ENCODE measurements at places on chromosomes 1 and 21.

GRCh38 chr1:28580722-28581530 is 11.1 kb upstream of the RAB42 start:
- peak; percentile 44 for DNase-seq

- DNase-seq = no peak
These were observed 36.2 kb downstream of the GORAB start for GRCh38 chr1:170568197-170568596.

DNA sequence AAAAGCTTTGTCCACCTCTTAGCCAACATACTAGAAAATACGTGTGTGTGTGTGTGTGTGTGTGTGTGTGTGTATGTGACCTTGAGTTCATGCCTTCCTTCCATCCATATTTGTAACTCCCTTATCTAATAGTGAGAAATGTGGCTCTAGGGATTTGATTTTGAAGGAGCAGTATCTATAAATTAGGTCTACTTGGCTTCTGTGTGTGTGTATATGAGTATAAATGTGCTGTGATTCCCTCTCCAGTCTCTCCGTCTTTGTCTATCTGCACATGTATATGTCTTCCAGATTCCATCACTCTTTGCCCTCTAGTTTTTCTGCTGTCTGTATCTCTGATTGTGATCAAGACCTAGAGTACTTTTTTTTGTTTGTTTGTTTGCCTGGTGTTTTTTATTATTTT is 11.9 kb upstream of the NBL1 start:
- DNase-seq = no peak

DNA sequence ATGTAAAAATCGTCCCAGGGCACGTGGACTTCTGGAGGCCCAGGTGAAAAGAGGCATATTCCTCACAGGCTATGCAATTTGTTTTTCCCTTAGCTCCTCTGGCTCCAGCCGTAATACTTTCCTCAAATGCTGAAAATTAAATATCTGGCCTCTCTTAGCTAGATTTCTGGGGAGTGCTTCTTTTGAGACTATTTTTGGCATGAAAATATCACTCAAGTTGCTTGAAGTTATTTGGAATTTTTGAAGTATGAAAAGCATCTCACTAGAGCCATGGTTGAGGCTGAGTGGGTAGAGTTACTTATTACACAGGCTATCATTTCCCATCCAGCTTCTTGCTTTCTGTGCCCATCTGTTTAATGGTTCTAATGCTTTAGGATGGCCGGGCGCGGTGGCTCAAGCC is 59.7 kb downstream of the MYOM3 start:
- DNase-seq = no peak

- no peak for DNase-seq
These were observed 125.5 kb upstream of the CHRM3 start for GRCh38 chr1:239260842-239261241.

- no peak for DNase-seq
These were observed 12.4 kb upstream of the PRPF38B start for GRCh38 chr1:108679586-108680213.

- DNase-seq = no peak
These were observed 38.1 kb upstream of the SCYL3 start for GRCh38 chr1:169931795-169932231.

DNA sequence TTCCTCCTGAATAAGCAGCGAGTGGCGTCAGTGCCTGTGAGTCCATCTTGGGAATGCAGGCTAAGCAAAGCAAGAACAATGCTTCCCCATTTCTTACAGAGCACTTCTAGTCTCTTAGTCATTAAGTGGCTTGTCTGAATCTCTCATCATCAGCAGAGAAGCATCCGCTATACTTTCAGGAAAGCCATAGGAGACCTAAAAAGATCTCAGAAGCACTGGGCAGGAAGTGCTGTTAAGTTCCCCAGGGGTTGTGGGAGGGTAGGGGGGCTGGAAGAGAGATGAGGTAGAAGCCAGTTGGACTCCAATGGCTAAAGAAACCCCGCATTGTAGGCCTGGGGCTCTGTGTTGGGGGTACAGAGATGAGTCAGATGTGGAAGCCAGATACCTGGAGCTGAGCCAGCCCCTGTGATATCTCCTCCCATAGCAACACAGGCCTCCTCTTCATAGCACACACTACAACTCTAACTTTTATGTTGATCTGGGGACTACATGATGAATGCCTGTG is 44.9 kb downstream of the SYT6 start:
- DNase-seq = no peak

DNA sequence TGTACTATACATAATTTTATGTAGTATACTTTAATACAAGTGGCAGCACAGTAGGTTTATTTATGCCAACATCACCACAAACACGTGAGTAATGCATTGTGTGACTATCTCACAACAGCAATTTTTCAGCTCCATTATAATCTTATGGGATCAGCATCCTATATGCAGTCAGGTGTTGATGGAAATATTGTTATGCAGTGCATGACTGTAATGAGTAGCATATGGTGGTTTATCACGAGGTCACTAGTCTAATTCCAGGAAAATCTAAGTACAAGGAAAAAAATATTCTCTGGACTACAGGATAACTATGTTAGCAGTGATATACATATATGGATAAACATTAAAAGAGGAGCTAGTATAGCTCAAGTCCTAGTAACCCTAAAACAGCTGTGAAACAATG is 69.0 kb downstream of the ATP1B1 start:
- no peak for DNase-seq

DNA sequence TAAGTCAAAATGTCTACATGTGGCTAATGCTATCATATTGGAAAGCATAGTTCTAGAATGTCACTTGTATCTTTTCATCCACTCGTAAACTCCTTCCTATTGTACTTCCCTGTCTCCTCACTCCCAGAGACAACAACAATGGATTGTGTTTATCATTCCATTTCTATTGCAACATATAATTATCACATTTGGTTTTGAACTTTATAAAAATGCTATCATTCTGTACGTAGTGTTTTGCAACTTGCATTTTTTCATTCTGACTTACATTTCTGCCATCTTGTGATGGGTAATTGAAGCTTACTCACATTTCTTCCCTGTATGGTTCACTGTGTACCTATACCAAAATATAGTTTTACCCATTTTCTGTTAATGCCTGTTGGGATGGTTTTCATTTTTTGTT is 14.5 kb upstream of the CSF3R start:
- DNase-seq = no peak

DNA sequence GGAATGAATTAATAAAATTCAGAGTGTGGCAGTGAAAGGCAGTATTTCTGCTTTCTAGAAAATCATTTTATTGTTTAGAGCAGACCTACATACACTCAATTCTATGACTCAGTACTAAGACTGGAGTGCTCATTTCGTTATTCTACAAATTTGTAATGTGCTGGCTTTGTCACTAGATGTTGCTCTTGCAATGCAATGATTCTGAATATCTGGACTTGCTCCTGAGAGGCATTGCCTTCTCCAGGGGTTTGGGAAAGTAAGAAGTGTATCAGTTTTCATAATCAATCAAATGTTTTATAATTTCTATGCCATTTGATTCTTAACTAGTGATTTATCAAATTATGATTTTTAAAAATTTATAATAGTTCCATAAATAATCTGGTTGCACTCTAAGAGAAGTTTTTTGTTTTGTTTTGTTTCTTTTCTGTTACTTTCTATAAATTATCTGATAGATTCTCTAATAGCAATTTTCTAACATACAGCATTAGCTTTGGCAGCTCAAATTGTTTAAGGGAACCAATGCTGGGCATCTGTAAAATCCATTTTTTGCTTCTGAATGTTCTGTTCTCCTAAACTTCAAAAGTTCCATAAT is 280.5 kb upstream of the SGIP1 start:
- DNase-seq = no peak

DNA sequence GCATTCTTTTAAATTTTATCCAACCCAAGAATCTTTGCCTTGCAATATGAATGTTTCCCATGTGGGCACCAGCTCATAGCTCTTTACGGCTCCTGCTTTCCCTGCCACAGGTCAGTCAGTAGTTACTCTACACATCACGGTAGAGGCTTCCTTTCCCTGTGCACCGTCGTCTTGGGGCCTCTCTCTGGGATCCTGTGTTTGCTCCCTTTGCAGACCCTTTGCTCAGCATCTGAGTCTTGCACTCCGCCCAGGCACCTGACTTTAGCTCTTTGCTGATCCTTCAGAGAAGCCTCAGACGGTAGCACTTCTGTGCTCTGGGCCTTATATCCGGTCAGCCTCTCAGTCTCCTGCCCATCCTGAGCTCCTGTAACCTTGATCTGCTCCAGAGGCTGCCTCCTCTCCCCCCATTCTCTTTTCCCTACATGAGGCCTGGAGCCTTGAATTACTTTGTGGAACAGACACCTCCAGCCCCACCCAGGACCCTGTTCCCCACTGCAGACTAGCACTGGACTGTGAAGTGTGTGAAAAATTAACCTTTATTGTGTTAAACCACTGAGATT is 183.5 kb upstream of the HMGB4 start:
- DNase-seq = no peak

DNA sequence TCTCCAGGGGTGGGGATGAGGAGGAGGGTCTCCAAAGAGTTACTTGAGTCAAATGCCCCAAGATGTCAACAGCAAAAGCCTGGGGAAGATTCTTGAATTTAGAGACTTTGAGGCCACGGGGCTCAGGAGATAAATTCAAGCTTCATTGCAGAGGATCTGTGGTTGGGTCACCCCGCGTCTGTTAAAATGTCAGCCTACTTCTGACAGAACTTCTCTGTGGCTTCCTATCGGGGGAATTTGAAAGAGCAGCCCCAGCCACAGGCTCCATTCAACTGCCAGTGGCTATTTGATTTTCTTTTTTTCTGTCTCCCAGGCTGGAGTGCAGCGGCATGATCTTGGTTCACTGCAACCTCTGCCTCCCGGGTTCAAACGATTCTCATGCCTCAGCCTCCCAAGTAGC is 62.5 kb upstream of the EFHD2 start:
- no peak for DNase-seq

DNA sequence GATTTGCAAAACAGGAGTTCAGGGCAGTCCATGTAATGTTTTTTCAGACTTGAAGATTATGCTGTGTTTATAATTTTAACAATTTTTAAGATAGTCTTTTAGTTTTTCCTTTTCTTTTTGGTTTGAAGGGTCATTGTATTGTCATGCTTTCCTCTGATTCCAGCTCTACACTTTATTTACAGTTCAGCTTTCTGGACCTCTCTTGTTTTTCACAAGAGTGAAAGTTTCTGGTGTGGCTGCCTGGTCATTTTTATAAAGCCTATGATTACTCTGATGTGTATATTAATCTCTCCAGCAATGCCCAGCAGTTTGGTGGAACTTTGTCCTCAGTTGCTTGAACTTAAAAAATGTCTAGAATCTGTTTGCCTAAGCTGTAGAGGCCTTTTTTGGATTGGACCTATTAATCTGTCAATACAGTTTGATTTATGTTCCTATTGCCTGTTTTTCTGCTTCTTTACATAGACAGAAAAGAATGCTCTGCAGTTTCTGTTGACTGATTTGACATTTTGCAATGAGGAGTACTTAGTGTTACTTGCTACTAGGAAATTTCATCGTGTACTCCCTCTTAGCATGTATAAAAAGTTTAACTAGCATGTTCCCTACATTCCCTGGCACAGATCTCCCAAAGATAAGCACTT is 52.2 kb downstream of the XCL2 start:
- no peak for DNase-seq

DNA sequence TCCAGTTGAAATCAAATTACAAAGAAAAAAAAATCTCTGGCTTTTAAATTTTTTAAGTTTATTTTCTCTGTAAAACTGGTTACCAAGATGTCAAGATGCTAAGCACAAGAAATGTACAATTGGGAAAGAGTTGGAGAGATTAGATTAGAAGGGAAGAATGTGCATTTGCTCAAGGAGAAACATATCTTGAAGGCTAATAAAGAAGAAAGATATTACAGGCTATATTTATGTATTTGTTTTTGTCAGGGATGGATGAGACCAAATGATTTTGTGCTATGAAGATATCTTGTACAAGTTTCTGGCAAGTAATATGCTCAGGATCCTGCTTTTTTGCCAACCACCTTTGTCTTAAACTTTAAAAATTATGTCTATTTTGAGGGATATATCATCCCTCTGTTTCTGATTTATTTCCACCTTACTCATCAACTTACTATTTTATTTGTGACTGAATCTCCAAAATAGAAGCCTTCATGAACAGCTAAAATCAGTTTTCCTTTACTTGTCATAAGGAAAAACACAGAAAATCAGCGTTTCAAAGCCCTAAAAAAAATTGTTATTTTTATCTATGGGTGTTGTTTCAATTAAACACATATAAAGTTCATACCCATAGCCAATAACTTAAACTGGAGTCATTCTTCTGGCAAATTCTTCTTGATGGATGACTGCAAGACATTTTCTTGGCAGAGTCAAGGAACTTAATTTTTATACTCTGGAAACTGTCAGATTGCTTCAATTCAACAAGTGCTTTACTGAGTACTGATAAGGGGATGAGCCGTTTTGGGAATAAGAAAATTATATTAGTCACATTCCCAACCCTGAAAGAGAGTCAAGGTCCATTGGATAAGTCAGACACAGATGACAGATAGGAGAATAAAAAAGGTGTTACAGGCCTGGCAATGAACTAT is 141.8 kb downstream of the CTH start:
- DNase-seq = no peak

GRCh38 chr1:234908571-234908970 is 220.1 kb downstream of the TOMM20 start:
- no peak for DNase-seq

DNA sequence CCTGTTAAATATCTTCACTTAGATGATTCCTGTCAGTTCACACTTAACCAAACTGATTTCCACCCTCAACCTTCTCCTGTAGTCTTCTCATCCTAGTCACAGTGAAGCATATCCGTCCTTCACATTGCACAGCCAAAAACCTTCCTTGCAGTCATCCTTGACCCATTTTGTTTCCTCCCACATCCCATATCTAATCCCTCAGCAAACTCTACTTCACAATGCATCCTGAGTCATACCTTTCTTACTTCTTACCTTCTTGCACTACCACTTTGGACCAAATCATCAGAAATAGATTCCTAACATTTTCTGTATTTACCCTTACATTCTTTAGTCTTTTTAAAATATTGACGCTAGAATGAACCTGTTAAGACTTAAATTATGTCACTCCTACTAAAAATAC is 86.9 kb downstream of the OLFML2B start:
- no peak for DNase-seq

DNA sequence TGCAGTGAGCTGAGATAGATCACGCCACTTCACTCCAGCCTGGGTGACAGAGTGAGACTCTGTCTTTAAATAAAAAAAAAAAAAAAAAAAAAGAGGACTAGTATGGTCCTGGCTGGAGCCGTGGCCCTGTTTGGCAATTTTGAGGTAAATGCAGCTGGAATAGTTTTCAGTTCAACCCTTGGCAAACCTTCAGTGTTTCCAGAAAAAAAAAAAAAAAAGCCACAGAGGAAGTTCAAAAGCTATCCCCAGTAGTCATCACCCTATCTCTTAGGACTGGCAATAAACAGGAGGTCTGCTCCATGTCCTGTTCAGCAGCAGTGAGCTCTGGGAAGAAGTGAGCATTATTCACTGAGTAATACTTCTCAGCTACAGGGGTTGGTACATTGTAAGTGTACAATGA is 56.8 kb upstream of the ERRFI1 start:
- DNase-seq = no peak

GRCh38 chr1:51519048-51519864 is at the start of gene EPS15:
Gene EPS15, minus strand, starts transcription at chr1:51519266. Its CDS starts 35 bp downstream, at chr1:51519231.
- DNase-seq = peak; percentile 71

DNA sequence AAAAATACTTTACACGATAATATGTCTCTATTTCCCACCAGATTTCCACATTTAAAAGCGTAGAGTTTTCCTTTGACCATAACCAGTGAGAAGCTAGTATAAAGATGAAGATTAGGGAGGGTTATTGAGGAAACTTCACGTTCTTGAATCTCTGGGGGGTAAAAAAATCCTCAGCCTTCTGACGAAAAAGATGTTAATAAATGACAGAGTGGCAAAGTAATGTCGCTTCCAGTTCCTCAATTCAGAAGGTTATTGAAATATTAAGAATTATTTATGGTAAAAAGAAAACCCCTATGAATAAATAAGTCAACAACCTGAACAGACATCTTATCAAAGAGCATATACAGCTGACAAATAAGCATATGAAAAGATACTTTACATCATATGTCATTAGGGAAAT is 241.0 kb downstream of the GPATCH2 start:
- DNase-seq = no peak
